Kidney tubule cell (primary cell): ENCODE measurements at places on chromosomes 7 and 10.
A peak's percentile ranks its signal among the peaks of the same experiment; 100 is the strongest.

DNA sequence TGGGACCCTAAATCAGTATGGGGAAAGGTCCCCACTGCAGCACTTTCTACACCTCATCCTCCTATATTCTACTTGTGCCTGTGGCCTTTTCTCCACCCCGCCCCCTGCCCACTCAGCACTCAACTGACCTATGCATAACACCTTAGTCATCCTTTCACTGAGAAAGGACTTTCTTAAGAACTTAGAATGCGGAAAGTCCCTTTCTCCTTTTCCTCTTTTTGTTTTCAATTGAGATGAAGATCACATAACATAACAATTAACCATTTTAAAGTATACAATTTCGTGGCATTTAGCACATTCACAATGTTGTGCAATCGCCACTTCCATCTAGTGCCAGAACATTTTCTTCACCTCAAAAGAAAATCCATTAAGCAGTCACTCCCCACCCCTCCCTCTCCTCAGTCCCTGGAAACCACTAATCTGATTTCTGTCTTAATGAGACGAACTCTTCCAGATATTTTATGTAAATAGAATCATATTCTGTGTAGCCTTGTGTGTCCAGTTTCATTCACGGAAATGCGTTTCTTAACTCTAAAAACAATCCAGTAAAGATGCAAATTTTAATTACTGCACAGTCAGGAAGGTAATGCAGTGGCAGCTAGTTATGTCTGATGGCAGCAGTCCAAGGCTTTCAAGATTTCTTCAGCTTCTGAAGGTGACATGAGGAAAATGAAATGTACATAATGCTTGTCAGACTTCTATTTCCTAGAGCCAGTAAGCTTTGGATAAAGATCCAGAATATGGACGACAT is 41.7 kb downstream of the FAS start:
- DNase-seq = peak; percentile 85

DNA sequence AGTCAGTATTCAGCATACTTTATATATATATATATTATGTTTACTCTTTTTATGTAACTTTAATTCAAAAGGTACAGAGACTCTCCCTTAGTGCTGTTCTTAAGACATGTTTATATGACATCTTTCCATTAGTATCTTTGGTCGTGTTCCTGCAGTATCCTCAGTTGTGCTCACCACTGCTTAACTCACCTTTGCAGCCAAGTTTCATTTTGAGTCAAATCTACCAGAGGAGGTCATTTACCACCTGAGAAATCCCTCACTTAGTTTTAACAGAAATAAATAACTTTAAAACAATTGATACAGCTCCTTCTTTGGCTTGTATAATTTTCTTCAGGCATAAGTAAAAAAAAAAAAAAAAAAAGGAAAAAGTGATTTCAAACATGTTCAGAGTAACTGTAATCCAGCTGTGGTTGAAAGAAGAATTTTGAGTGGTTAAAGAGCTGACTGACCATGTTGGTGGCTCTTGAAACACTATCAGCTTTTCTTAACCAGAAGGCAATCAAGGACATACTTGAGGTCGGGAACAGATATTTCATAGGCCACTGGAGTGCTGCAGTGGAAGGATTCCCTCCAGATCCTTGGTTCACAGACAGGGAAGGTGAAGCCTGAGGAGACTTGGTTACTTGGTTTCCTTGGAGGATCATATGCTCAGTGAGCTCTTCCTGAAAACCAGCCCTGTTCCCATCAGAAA is 116.8 kb downstream of the AUTS2 start:
- DNase-seq = no peak

GRCh38 chr10:133131734-133132472 is 28.1 kb upstream of the KNDC1 start:
- DNase-seq = peak; percentile 74

- peak; percentile 32 for DNase-seq
These were observed 124.5 kb downstream of the MYOF start for GRCh38 chr10:93357680-93358079.

DNA sequence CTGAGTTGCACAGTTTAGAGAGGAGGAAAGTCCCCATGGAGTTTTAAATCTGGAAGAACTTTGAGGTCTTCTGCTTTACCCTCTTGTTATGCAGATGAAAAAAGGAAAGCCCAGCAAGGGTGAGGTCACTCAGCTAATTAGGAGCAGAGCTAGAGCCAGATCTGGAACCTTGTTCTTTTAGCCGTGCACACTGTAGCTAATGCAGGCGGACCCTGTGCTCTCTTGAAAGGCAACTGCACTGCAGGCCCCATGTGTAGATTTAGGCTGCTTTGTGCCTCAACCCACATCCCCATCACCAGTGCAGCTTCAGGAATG is 63.4 kb downstream of the SYPL1 start:
- no peak for DNase-seq

GRCh38 chr10:15836807-15837206 is 23.5 kb downstream of the MINDY3 start:
- no peak for DNase-seq

DNA sequence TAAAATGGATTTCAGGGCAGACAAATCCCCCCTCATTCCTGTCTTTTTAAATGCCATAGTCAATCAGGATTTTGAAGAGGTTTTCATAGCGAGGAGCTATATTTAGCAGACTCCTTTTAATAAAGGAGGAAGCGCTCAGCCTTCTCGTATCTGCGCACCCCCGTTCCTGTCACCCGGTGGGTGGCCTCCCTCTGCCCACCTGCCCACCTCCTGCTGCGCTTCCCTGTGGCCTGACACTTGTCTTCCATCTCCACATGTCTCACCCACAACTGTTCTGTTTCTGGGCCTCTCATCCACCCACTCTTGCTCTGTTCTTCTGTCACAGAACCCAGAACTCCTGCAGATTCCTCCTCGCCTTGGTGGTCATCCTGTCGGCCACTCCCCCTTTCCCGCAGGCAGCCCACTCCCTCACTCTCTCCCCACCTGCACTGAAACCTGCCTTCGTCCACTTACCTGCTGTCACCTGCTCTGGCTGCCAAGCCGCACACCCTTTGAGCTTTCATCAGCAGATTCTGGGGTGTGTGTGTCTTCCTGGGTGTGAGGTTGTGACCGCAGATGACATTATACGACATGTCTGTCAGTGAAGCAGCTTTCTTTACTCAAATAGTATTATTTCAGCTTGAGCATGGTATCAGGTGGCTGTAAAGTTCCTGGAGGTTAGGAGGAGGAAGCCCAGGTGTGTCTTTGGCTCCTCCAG is 163.5 kb upstream of the AGK start:
- no peak for DNase-seq

DNA sequence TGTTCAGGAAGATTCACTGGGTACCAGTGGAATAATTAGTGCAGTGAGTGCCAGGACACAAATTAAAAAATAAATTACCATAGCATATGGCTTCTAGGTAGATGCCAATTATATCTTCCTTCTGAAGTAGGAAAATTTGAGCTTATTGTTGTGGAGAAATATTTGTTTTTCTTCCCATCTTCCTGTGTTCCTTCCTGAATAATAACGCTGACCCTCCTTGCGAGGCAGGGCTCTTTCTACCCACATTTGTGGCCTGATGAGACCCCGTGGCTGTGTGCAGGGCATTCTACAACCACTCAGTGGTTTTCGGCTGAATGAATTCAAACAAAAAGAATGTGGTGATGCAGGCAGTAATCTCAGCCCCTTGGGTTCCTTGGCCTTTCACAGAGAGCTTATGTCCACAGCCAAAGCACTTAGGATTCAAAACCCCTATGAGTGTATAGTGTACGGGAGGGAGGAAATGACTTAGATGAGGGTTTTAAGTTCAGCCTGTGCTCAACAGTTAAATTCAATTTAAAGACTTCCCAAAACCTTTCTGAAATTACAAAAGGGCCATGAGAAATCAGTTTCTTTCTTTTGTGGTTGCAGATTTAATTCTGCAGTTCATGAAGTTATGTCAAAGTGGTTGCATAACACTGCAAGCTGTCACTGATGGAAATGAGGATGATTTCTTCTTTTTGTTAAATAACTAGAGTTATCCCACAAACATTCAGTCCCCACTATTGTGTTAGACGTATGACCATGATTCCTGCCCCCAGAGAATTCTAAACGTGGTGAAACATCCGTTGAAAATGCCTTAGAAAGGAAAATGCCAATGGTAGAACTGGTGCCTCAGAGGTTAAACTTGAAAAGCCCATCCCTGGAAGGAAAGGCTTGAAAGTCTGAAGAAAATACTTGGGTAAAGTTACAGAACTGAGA is 255.3 kb downstream of the FZD1 start:
- no peak for DNase-seq

- DNase-seq = no peak
These were observed 92.0 kb downstream of the GPR85 start for GRCh38 chr7:112994656-112995055.

GRCh38 chr10:26436848-26437247 is 1.3 kb upstream of the APBB1IP start:
- peak; percentile 37 for DNase-seq

- DNase-seq = peak; percentile 79
These were observed 77.5 kb upstream of the CTTNBP2 start for GRCh38 chr7:117950601-117951260.

GRCh38 chr10:106513352-106513771 is 651.1 kb downstream of the SORCS1 start:
- peak; percentile 1 for DNase-seq

DNA sequence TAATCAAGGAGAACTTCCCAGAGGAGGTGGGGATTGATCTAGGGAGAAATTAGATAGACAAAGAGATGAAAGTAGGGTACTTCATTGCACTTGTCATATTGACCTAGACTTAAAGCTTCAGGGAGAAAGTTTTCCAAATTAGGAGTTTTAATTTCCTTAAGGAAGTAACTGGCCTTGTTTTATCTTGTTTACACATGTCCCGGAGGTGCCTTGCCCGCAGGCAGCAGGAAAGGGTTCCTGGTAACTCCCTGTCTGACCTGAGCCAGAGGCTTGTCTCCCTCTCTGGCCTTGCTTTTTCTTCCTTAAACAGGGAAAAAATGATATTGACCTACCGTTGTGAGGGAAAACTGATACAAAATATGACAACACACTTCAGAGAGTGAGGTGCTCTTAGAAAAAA is 181.6 kb downstream of the EVX1 start:
- DNase-seq = no peak

- peak; percentile 48 for DNase-seq
These were observed 105.7 kb downstream of the GRB10 start for GRCh38 chr7:50676740-50677637.

GRCh38 chr7:32779167-32779566 is 112.4 kb downstream of the KBTBD2 start:
- no peak for DNase-seq

- DNase-seq = no peak
These were observed 143.8 kb downstream of the HGF start for GRCh38 chr7:81626008-81626407.

- no peak for DNase-seq
These were observed 30.9 kb downstream of the MAD1L1 start for GRCh38 chr7:2201686-2202360.

GRCh38 chr7:49791088-49791741 is 17.8 kb downstream of the VWC2 start:
- peak; percentile 54 for DNase-seq

DNA sequence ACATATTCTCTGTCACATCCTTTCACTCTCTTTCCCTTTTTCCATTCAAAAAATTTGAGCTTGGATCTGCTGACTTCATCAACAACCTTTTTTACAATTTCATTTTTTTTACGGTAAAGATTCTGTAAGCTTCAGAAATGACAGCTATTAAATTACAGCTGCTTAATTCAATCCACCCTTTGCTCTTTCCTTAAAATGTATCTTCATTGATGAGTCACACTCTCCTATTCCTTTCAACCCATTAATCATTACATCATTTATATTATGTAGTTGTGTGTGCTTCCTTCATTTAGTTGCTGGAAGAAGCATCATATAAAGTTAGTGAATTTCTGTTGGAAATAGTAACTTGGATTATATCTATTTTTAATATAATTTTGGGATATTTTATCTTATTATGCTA is 67.1 kb upstream of the MAGI2 start:
- DNase-seq = peak; percentile 34

- no peak for DNase-seq
These were observed 107.0 kb downstream of the GNAI1 start for GRCh38 chr7:80241671-80242070.

GRCh38 chr10:96585736-96586418 is 935 bp downstream of the TM9SF3 start:
- peak; percentile 18 for DNase-seq

- no peak for DNase-seq
These were observed 13.3 kb downstream of the DHTKD1 start for GRCh38 chr10:12081879-12082557.

DNA sequence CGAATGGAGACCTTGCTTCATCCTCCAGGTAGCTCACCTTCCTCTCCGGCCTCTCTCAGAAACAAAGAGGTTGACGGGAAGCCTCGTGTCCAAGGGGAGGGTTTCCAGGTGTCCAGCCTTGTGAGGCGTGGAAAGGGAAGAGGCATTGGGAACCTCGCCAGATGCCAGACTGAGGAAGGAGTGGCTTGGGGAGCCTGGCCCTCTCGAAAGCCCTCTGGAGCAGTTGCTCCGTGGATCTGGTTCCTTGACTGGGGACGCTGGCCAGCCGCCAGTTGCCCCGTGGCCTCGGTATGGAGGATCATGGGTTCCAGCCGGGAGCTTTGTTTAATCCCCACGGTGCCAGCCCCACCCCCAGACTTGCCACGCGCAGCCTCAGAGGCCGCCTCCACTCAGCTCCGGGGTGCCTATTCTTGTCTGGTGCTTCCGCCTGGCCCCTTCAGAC is 30.3 kb upstream of the SUN1 start:
- peak; percentile 78 for DNase-seq

- DNase-seq = peak; percentile 59
These were observed 29.5 kb upstream of the ARHGAP22 start for GRCh38 chr10:48634198-48634983.

DNA sequence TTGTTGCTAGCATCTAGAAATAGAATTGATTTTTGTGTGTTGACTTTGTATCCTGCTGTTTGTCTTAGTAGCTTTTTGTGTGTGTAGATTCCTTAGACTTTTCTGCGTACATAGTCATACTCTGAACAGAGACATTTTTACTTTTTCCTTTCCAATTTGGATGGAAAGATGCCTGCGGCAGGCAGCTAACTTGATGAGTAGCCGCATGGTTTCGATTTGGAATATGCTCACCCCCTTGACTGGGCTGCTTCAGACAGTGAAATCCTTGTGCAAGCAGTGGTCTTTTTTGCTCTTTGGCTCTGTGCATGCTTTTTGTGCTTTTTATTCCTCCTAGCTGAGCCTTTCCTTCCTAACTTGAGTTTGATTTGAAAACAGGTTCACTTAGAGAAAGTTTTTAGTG is 71.8 kb downstream of the HHEX start:
- DNase-seq = no peak

DNA sequence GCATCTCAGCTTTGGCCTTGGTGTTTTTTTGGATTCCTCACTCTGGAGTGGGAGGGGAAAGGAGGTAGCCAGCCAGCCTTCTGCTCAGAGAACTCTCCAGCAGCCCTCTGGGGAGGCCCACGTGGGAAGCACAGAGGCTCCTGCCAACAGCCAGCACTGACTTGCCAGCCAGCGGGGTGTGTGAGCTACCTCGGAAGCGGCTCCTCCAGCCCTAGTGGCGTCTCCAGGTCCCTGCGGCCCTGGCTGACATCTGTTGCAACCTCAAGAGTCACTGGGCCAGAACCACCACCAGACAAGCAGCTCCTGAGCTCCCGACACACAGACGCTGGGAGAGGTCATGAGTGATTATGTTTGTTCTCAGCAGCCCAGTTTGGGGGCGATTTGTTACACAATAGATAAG is 180.2 kb upstream of the FZD8 start:
- peak; percentile 88 for DNase-seq
